ENCODE measurements at places on chromosomes 4 and X.

DNA sequence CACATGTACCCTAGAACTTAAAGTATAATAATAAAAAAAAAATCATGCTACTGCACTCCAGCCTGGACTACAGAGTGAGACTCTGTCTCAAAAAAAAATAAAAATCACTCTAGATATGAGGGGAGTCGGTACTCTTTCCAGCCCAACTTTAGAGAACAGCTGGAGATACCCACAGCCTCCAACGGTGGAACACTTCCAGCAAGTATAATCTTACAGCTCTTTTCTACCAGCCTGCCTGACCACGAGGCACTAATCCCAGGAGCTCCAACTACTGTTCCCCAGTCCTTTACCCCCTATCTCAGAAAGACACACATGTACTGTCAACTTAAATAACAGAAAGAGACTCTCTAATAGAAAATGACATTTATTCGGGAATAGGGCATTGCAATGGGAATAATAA lies 46.8 kb downstream of the STEEP1 start:
- DNase-seq: no peak

- no peak for DNase-seq
Measured at GRCh38 chr4:164095313-164096110, 601.0 kb downstream of the TMA16 start.

GRCh38 chr4:86007042-86007441 lies 352.8 kb downstream of the MAPK10 start:
- DNase-seq: no peak

DNA sequence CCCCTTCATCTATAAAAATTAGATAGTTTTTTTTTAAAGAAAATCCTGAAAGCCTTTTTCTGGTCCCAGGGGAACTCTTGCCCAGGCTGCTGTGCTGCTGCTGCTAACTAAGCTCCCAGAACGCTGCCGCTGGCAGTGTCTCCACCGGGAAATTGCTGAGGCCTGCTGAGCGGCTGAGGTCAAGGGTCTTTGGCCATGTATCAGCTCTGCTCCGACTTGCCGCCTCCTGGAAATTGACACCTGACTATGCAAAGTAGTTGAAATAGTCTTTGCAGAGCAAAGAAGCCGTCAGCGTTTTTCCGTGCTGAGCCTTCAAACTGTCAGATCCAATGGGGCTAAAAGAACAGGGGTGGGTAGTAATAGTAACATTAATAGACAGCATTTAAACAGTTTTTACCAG lies 839 bp downstream of the QDPR start:
- DNase-seq: no peak

- no peak for DNase-seq
Measured at GRCh38 chrX:110293658-110294057, 24.2 kb downstream of the AMMECR1 start.

- DNase-seq: no peak
Measured at GRCh38 chr4:137065311-137065710, 467.0 kb downstream of the PCDH18 start.

DNA sequence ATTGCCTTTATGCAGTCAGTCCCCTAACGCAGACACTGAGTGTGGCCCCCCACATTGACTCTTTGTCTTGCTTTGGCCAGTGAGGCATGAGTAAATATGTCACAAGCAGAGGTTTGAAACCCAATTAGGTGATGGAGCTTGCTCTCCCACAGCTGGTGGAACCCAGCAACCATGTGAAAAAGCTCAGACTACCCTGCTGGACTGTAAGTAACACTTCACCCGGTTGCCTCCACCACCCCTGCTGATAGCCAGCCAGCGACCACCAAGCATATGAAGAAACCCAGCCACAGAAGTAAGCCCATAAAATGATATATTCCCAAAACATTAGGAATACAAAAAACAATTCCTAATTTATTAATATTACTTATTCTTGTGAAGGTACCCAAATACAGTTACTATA lies 21.6 kb upstream of the PDCL2 start:
- no peak for DNase-seq

DNA sequence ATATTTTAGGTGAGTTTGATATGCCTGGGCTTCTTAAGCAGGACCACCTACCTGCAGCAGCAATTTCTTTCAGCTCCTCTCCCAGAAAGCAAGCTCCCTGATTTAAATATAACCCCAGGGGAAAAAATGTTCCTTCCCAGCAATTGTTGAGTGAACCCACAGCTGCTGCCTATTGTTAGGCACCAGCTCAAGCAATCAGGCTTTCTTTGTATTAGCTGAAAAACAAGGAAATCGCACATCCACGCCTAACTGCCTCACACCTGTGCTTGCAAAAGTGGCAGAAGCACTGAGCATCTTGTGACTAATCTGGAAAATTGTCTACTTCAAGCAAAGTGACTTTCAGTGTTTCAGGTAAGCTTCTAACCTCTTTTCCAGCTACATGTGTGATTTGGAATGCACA lies 432.2 kb downstream of the SMARCA1 start:
- DNase-seq: no peak

DNA sequence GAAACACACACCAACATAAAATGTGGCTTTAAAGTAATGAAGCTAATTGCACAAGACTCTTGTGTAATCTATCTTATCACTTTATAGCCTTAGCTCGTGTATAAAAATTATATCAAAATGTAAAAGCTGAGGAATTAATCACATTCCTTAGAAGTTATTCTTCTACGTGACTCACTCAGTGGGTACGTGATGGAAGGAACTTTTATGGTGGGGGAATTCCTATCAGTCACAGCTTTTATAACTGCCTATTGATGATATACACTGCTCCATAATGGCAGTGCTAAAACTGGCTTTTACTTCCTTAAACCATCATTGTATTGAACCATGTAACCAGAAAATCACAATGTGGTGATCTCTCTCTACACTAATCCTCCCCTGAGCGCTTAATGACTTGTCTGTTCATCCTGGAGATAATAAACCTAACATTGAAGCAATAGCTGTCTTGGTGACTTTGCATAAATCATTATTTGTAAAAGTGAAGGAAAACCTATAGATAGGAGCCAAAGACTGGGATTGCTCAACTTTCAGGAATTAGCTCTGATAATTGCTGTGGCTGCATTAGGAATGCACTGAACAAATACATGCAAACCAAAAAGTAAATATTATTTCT lies 276.7 kb downstream of the GBA3 start:
- no peak for DNase-seq

DNA sequence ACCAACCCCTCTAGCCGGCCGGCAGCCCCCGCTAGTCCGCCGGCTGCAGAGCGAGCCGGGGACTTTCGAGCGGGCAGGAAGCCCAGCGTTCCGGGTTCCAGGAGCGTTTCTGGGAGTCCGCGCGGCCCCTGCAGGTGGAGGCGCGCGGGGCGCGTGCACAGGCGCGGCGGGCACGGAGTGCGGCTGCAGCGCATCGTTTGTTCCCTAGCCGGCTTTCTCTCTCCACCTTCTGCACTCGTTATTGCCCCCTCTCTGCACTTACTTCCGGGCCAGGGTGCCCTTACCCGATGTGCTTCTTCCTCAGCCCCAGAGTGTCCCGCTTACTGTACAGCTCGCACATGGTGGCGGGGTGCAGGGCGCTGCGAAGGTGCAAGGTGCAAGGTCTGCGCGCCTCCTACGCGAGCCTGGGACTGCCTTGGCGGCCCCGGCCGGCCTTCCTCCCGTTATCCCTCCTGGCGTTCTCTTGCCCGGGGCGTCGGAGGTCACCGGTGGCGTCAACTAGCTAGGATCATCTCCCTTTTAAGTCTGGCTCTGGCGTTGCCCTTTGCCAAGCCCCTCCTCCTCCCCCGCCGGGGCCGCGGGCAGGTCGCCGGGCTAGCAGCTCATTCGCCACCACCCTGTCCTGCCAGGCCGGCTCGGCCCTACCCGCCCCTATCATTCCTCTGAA lies at the start of gene ETNPPL:
TSS of gene ETNPPL (minus strand) at position 495 of the 667 bp plus-strand sequence. CDS start at position 340, 155 bp downstream.
- no peak for DNase-seq

- no peak for DNase-seq
Measured at GRCh38 chr4:34261799-34262314, 1982.5 kb downstream of the ARAP2 start.

DNA sequence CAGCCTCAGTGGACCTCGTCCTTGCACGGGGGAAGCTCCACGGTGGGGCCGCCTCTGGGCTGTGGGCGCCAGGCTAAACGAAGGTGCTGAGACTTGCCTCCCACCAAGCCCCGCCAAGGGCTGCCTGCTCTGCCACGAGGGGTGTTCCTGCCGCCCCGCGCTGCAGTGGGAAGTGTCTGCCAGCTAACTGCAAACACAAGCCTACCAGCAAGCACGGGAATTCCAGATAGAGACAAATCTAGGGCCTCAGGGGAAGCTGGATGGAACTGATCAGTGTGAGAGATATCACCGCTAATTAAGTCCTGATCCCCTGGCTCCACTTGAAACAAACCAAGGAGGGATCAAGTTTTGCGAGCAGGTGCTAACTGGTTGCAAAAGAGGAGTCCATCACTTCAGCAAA lies 181.6 kb upstream of the LEF1 start:
- no peak for DNase-seq

DNA sequence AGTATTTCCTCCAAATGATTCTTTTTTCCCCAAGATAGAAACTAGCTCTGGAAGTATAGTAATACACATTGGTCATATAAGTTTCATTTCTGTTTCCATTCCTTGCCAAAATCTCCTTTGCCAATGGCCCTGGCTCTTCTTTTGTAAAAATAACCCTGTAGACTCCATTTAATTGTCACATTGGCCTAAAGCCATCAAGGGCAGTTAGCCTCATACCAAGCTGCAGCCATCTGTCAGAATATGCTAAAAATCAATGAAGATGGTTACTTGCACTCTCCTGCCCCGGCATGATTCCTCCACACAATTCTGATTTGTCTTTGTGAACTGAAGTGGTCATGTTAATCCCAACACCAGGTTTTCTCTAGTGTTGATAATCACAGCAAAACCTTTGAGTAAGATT lies 380.5 kb downstream of the SH2D1A start:
- DNase-seq: no peak

DNA sequence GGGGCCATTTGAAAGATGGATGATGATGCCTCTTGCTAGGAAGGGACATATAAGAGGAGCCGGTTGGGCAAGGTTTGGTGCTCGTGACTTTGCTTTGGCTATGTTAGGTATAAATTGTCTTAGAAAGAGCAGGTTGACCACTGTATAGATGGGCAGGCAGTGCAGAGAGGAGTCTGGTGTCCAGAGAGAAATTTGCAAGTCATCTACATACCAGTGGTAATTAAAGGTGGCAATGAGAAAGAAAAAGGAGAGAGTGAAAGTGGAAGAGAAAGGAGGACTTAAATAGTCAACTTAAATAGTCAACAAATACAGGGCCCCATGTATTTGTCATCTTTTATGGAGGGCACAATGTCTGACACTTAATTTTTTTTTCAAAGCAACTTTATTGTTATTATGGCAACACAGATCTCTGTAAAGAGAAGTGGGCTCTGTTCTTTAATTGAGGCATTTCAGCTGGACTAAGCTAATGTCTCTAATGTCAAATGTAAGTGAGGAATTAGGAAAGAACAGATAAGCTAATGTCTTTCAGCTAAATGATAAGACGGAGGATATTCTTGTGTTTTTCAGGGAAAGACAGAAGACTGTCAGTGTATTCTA lies 75.4 kb upstream of the ANXA3 start:
- no peak for DNase-seq

- peak; percentile 38 for DNase-seq
Measured at GRCh38 chrX:323721-324628, 5.4 kb upstream of the GTPBP6 start.

GRCh38 chrX:17501746-17502145 lies 126.7 kb downstream of the NHS start:
- no peak for DNase-seq

- no peak for DNase-seq
Measured at GRCh38 chr4:162675661-162676060, 491.0 kb downstream of the NAF1 start.

DNA sequence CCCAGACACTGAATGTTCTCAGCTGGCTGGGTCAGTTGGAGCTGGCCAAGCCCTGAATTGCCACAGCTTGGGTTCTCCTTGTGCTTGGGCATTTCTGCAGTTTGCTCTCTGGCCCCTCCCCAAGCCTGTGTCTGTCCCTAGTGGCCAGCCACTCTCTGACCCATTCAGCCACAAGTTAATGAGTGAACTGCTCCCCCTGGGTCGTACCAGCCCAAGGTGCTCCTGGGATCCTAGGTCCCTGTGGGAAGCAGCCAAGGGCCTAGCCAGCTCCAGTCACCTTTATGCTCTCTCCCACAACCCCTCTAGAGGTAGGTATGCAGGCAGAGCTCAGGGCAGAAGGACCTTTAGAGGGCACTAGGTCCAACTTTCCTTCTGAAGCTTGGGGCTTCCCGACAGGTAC lies 51.5 kb downstream of the STARD8 start:
- no peak for DNase-seq

- no peak for DNase-seq
Measured at GRCh38 chrX:10167573-10167972, 10.8 kb downstream of the CLCN4 start.

DNA sequence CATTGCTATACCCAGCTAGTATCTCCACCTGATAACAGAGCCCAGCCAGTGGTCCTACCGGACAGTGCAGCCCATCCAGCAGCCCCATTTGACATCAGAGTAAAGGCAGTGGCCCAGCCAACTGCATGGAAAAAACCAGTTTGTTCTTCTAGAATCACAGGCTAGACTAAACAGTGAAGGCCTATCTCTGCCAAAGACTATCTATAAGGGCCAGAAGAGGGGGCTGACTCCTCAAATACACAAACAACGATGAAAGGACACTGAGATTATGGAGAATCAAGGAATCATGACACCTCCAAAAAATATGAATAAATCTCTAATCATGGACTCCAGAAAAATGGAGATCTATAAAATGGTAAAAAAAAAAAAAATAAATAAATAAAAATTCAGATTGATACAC lies 546.4 kb upstream of the HTR2C start:
- no peak for DNase-seq

- no peak for DNase-seq
Measured at GRCh38 chr4:162732876-162733275, 433.8 kb downstream of the NAF1 start.

DNA sequence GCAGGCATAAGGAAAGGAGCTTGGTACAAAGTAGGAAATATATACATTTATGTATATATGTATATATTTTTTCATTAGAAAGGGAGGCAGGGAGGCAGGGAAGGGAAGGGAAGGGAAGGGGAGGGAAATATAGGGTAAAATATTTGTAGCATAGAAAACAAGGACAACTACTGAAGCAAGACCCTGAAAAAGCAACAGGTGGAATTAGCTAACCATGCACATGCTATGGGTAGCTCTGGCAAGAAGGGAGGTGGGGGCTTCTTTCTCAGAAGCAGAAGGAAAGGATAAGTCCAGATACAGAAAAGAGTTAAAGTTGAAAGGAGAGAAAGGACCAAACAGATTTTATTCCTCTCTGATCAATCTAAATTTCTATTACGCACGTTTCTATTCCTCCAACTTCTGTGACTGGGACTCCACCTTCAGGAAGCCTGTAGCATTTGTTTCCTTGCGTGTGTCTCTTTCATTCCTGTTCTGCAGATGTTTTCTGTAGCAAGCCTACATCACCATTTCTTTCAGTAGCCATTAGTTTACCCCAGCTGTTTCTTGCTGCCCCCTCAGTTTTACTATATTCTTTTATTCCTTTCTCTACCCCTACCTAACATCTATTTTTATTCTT lies 82.9 kb downstream of the OR13H1 start:
- no peak for DNase-seq

DNA sequence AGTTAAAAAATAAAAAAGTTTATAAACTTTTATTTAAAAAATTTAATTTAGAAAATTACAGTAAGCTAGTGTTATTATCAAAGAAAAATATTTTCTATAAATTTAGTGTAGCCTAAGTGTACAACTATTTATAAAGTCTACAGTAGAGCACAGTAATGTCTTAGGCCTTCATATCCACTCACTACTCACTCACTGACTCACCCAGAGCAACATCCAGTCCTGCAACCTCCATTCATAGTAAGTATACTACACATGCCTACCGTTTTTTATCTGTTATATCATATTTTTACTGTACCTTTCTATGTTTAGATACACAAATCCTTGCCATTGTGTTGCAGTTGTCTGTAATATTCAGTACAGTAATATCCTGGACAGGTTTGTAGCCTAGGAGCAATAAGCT lies 129.0 kb upstream of the FAM47B start:
- no peak for DNase-seq

Measured in CD4-positive, alpha-beta T cell treated with Interleukin-4 for 4 hours (primary cell).